ENCODE measurements at places on chromosomes 12 and 14. TPM values are rescaled to one million over a fixed set of nuclear protein-coding genes. Genes with fewer than 3 reads are reported as not detected.

- no peak for DNase-seq
Observed at GRCh38 chr12:93427779-93428564, 13.8 kb downstream of the UBE2N start.

TRMT61A gene
- total RNA-seq: 5.2 TPM

DNA sequence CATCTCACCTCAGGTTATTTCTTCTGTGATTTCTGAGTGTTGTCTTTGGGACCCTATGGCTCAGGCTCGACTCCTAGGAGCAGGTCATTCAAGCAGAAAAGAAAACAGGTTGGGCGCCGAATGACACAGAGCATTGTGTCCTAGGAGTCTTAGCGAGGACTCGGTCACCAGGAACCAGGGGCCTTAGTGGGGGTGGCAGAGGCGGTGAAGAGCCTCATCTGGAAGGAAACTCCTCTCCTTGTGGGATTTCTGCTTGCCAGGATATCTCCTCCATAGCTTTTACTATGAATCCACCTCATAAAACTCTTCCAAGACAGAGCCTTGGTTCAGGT lies 630 bp downstream of the PLEKHH1 start:
- DNase-seq: no peak

DNA sequence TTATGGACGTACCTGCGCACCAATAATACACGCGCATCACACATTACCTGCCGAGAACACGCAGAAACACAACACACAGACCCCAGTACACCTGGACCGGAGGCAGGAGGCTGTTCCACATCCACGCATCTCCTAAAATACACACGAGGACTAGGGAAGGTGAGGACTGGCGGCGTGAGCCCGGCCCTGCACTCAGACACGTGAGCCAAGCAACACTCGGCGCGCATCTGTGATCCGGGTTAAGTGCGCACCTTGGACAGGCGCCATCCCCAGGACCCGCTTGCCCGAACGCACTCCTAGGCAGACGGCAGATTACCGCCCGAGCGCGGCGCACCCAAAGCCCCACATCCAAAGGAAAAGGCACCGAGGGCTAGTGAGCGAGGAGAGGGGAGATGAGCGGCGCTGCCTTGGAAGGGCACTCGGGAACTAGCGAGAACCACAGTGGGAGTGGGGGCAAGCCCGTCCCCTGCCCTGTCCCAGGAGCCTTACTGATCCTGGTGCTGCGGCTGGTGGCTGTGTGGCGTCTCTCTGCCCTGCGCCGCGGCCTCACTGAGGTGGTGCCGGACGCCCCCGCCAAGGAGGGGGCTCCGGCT lies 417 bp downstream of the GLS2 start:
- no peak for DNase-seq

DNA sequence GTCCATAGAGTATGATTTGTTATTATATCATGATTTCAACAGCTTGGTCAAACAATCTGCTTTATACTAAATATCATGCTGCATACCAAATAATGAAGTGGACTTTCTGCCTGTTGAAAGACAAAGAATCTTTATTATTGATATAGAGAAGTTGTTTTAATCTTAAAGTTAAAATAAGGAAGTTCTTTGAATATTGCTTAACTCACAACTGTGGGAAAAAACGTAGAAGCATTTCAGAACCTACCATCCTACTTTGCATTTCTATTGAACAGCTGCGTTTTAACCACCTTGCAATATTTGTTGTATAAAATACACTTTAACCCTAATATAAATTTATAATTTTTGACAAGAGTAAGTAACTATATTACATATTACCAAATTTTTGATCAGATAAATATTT lies 22.9 kb upstream of the ARL1 start:
- DNase-seq: no peak

GRCh38 chr12:95385246-95386035 lies 88.5 kb upstream of the METAP2 start:
- DNase-seq: no peak

DNA sequence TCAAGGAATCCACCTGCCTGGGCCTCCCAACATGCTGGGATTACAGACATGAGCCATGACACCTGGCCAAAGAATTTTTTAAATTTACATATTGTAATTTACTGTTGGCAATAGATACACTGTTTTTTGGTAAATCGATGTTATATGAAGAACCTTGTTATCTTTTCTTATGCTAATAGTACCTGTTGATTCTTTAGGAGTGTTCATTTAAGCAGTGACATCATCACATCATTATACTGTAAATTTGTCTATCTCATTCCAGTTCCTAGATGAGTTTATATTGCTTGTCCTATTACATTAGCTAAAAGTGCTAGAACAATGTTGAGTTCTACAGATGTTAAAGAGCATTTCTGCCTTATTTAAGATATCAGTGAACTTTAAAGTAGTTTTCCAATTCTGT lies 13.0 kb upstream of the TAS2R30 start:
- DNase-seq: no peak

- no peak for DNase-seq
Observed at GRCh38 chr14:23430723-23431085, 4.8 kb downstream of the MYH7 start.

- no peak for DNase-seq
Observed at GRCh38 chr12:84397846-84398245, 514.8 kb downstream of the SLC6A15 start.

- no peak for DNase-seq
Observed at GRCh38 chr12:100414739-100415138, 57.9 kb downstream of the SLC17A8 start.

- DNase-seq: no peak
Observed at GRCh38 chr12:114013575-114014345, 47.6 kb upstream of the RBM19 start.

- no peak for DNase-seq
Observed at GRCh38 chr12:58309806-58310205, 368.4 kb downstream of the ATP23 start.

DNA sequence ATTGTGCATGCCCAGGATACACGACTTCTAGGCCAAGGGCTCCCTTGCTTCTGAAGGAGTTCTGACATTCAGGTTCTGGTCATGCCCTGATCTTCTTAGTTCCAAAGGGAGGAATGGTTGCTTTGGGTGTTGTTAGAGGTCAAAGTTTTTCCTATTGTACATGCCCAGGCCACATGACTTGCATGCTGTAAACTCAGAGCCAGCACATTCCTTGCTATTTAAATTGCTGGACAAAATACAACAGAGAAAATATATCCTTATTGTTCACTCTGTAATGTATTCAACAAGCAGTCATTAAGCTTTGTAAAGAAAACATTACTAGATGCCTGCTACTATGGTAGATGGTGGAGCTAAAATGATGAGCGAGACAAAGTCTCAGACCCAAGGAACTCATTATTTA lies 71.2 kb upstream of the COCH start:
- no peak for DNase-seq

VWF gene
- 350 TPM for total RNA-seq

- no peak for DNase-seq
Observed at GRCh38 chr12:27622436-27623195, 73.6 kb upstream of the REP15 start.

GRCh38 chr12:68086019-68086603 lies 73.4 kb downstream of the IFNG start:
- DNase-seq: no peak

DNA sequence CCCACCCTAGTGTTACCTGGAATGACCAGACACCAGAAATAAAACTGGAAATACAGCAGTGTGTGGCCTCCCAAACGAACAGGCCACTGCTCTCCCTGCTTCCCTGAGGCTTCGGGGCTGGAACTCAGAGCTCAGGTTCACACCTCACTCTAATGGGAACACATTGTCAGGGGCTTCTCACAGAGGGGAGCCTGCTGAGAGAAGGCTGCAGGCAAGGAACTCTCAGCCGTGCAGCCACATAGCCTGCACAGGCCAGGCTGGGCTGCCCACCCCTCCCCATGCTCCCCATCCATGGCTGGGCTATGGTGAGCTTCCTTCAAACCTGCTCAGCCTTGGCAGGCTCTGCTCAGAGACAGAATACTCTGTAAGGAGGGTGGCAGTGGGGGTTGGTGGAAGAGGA lies 302.5 kb downstream of the EMP1 start:
- no peak for DNase-seq
